Activated CD4-positive, alpha-beta memory T cell treated with anti-CD3 and anti-CD28 coated beads for 36 hours (primary cell): ENCODE measurements at places on chromosomes 6 and 20.

- no peak for DNase-seq
These were observed at the start of gene CLPSL1 for GRCh38 chr6:35780719-35781118. CLPSL1 (plus strand) TSS chr6:35781019; CDS start chr6:35781111, 92 bp downstream.

- no peak for DNase-seq
These were observed 369.3 kb downstream of the FRK start for GRCh38 chr6:115691433-115691832.

DNA sequence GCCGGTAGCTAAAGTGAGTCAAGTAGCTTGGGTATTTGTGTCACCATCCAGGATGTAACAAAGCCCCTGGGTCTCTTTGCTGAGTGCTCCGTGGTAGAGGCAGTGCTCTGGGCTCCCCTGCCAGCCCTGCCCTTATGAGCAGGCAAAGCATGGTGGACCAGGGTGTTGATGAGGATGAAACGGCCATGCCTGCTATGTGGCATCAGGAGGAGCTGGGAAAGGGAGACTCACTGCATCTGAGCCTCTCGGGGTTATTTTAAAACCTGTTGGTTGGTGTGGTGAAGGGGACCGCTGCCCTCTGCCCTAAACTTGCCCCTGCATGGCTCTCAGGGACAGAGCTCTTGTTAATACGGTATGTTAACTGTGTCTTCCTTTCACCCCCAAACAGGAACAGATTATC is 143.1 kb downstream of the DTNBP1 start:
- DNase-seq, result no peak

GRCh38 chr6:25296217-25296905 is 17.2 kb downstream of the CARMIL1 start:
- DNase-seq, result no peak

DNA sequence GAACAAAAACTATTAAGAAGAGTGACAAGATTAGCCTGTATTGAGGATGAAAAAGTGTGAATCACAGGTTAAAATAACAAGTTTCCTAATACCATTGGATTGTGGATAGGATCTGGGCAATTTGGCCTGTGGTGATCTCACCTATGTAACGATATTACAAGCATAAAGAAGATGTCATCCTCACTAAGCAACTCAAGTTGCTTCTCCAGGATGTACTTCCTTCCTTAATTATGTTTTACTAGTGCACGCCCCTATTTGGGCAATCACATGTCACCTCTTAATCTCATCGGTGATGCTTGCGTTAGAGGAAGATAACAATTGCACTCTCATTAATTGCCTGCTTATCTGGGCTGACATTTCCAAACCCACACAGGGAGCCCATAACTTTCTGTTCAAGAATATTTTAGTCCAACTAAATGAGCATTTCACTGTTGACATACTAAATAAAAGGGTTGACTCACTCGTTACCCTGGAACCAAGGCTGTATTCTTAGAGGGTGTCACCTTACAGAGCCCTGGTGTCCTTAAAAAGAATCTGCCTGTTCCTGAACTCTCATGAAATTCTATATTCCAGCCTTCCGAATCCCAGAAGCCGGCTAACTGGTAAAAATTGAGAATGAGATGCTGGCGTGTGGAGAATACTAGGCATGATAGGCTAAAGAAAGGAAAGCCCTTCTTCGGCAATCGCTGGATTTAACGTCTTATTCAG is 88.2 kb upstream of the ATXN1 start:
- DNase-seq, result no peak

DNA sequence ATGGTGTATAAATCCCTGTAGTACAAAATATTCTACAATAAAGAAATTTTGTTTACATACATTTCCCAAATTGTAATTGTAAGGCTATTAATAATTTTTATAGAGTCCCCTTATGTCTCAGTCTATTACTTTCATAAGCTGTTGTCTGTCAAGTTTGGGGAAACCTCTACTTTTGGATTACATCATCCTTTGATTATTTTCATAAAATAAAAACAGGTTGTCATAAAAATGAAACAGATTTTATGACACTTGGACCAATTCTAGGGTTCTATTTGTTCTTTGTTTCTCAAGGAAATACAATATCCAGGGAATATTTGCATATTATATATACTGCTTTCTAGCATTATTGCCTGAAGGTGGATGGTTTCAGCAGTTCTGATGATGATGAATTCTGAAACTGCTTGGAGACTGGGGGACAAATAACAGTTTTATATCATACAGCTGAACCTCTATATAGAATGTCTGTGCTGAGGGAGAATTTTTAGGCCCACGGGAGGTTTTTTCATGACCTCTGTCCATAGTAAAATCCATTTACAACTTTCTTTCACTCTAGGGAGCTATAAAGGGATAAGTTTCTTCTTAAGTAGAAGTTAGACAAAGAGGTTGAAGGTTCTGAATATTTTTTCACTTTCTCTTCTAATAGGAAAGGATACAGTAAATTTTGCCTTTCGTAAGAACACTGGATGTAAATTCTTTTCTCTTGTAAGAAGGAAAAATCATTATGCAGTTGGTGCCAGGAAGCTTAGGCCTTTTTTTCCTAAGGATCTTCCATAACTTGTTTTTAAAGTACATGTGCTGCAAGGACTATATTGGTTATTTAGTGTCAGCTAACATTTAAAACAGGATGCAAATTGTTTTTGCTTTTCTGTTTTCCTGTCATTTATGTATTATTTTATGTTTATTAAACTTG is 58.0 kb downstream of the CD2AP start:
- no peak for DNase-seq

- no peak for DNase-seq
These were observed 488.3 kb downstream of the CDH26 start for GRCh38 chr20:60446267-60447111.

DNA sequence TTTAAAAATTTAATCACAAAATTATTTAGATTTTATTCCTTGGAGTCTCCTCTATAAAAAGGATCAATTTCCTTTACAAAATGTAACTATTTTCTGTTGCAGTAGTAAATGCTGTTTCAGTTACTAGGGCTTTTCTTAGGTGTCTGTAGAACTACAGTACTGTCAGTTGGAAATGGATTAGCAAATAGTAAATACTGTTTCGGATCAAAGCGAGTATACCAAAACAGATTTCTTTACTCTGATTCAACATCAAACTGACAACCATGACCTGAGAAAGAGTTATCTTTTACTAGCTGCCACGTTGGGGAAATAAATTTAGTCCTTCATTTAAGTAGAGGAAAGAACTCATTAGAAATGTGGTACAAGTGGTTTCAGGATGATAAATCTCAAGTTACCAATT is 172.5 kb downstream of the HS3ST5 start:
- no peak for DNase-seq

- no peak for DNase-seq
These were observed 31.2 kb downstream of the SRSF3 start for GRCh38 chr6:36625158-36625919.

DNA sequence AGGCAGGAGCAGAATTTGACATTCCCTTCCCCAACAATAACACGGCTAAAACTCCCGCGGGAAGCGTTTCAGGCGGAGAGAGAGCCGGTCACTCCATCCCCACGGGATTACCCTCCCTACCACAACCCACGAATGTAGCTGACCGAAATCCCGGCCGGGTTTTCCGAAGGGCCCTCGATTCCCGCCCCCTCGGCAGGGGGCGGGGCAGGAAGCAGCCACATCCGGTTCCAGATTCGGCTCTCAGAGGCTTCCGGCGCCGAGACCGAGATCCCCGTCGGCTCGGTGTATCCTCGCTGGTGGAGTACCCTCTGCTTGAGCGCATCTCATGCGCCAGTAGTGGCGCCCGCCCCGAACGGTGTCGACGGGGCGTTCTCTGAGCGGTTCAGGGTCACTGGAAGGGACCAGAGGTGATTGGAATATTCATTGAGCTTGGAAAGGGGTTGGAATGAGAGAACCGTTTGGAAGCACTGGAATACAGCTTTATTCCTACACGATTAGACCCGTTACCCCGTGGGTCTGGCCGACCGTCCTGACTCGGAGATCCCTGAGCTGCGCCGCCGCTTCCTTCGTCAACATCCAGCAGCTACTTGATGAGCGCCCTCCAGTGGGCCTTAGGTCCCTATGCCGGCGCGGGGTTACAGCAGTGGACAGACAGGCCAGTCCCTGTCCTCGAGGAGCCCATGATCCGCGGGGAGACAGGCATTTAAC is 649 bp upstream of the RGL2 start:
- peak; percentile 96 for DNase-seq

DNA sequence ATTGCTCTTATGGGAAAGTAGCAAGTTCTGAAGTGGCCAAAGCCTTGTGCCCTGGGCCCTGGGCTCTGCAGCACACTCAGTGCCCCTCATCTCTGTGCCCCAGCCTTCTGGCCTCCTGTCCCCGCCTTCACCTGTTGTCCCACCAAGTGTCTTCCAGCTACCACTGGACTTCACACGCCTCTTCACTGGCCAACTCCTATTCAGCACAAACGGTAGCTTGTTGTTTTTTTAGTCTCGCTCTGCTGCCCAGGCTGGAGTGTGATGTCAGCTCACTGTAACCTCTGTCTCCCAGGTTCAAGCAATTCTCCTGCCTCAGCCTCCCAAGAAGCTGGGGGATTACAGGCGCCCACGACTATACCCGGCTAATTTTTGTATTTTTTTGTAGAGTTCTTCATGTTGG is 4.8 kb downstream of the CCHCR1 start:
- DNase-seq, result no peak

DNA sequence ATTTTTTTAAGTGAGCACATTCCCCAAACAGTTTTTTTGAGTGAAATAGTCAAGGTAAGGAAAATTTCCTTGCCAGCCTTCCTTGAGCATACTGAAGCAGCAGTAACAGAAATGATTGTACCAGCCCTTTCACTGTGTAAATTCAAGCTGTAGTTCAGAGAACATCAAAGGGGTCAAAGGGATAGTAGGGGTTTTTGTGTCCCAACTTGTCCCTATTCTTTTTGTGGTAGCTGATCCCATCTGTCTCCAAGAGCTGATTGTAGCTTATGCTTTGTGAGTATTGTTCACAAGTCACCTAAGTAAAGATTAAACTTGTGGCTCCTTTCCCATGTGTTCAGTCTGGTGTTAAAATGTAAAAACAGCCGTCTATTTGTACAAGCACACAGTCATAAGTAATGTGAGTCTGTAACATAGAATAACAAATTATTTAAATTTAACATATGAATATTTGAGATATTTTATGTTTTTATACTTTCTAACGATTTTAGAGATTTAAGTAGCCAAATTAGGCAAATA is 185.0 kb downstream of the CENPW start:
- DNase-seq, result no peak

DNA sequence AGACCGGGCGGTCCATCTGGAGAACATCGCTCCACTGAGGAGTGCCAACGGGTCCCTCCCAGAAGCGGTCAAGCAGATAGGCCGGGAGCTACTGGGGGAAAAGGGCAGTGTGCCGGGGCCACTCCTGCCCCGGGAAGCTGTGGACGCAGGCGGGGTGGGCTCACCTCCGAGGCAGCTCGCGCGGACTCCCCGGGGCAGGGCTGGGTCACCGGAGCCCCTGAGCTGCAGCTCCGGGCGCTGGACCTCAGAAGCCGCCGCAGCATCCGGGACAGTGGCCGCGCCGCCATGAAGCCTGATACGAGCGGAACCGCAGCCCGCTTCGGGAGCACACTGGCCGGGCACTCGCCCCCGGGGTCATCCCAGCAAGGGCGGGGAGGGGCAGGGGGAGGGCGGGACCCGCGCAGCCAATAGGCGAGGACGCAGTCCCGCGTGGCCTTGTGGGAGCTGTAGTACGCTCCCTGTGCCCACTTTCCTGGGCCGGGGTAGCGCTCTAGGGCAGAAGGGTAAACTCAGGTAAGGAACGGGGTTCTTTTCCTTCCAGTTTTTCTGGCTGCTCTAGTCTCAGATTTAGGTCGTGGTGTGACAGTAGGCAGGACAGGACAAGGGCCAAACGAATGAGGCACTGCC is at the start of gene MOCS1:
Gene MOCS1, minus strand, starts transcription at position 332 of the 627 bp plus-strand sequence. Its CDS starts 45 bp downstream, at position 287.
- DNase-seq, result peak; percentile 36
